ENCODE measurements at places on chromosomes 11 and 22.
A peak's percentile ranks its signal among the peaks of the same experiment; 100 is the strongest.

DNA sequence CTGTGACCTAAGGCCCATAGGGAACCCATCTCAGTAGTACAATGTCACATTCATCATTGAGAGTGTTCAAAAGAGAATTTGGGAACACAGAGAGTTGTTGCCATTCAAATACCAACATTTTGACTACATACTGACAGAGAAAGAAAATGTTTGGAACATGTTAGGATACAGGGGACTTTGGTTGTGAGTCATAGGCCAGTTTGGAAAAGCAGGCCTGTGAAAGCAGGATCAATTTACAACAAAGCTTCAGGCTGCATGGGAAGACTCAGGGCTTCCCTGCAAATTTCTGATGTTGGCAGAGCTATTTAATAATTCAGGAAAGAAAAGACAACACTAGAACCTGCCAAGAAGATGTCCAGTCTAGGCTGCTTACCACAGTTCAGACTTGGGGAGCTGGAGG lies 374 bp downstream of the NLRP10 start:
- DNase-seq: no peak

DNA sequence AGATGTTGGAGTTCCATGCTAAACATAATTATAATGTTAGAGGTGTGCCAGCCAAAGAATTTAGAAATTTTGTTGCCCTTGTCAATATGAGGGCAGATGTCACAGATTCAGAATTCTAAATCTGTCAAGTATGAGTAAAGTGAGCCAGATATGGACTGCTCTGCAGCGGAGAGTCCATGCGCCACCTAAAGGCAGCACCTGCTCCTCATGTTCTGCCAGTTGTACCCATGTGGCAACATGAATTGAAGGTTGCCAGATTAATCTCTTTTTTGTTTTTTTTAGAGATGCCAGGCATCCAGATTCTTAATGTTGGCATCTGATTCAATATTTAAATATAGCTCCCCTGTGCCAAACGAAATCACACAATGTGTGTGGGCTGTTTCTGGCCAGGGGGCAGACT lies 678.6 kb upstream of the ANO5 start:
- DNase-seq: no peak

GRCh38 chr22:44391015-44391414 lies 78.3 kb upstream of the SHISAL1 start:
- no peak for DNase-seq

- DNase-seq: no peak
Measured at GRCh38 chr22:27512283-27512761, 289.2 kb downstream of the MN1 start.

- DNase-seq: no peak
Measured at GRCh38 chr11:35145271-35145670, 6.3 kb downstream of the CD44 start.

DNA sequence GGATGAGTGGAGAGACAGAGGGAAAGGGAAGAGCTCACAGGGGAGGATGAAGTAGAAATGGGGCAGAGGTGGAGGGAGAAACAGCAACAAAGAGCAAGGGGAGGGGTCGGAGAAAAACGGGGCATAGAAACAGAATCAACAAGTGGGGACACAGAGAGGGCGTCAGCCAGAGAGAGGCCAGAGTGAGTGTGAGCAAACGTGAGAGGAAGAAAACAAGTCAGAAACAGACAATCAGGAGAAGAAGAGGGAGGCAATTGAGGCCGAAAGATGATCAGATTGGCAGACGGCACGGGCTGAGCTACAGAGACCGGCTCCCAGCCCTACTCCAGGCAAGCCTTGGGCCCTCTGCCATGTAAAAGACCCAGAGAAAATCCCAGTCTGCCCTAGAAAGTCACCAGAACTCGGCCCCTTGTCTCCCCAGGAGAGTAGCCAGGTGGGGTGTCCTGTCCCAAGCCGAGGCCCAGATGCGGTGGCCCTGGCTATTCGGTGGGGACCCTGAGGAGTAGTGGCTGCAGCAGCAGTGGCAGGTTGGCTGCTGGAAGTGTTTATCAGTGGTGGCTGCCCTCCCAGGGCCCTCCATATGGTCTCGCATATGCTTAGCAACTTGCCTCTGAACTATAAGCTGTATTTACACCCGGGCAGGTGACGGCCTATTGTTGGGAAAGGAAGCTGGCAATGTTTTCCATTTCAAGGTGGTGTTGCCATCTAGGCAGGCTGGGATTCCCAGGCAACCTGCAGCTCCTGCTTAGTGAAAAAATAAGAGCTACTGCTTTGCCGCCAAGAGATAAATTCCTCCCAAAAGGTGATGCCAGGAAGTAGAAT lies 14.8 kb upstream of the TSPAN18 start:
- DNase-seq: no peak

DNA sequence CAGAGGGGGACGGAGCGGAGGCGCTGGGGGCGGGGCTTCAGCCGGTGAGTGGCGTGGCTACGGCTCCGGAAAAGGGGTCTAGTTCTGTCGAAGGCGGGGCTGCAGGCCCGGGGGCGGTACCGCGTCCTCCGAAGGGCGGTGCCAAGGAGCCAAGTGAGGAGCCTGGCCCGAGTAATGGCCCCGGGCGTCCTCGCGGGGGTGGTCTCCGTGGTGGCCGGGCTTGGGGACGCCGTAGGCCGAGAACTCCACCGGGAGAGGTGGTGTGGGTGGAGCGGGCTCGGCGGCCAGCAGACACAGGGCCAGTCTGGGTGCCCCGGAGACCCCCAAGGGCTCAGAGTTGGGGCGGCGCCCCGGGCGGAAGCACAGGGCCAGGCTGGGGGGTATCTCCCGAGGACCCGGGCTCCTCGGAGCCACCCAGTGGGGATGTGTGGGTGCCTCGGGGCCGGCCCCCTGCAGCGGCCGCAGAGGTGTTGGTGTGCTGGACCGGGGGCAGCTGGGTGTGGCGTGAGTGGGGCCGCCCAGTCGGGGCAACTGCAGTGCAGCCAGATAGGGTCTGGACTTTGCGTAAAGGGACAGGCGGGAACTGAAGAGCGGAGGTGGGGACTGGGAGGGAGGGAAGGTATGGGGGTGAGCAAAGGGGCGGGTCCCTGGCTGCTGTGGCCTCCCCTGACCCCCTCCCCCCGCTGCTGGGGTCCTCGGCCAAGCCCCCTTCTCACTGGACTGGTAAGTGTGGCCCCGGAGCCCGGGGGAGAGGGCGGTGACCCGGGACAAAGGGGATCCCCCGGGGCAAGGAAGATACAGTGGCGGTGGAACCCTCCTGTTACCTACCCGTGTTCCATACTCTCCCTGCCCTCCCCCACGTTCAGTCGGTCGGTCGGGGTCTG lies 838 bp downstream of the FKBP2 start:
- no peak for DNase-seq

- peak; percentile 39 for DNase-seq
Measured at GRCh38 chr22:30178181-30179126, 68.1 kb downstream of the LIF start.

DNA sequence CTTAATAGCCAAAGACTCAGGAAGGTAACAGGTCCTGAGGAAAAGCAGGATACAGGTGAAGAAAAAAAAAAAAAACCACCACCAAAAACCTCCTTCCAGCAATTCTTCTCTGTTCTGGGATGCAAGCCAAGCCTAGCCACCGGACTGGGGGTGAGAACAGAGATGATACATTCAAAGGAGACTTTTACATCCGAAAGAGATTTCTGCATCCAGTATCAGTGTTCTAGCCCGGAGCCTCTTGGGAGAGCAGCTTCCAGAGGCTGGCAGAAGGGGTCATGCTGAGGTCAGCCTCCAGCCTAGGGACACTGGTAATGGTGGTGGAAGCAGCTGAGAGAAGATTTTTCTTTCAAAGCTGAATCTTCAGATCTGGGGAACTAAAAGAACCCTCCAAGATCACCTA lies 76.2 kb downstream of the KCNC1 start:
- no peak for DNase-seq

DNA sequence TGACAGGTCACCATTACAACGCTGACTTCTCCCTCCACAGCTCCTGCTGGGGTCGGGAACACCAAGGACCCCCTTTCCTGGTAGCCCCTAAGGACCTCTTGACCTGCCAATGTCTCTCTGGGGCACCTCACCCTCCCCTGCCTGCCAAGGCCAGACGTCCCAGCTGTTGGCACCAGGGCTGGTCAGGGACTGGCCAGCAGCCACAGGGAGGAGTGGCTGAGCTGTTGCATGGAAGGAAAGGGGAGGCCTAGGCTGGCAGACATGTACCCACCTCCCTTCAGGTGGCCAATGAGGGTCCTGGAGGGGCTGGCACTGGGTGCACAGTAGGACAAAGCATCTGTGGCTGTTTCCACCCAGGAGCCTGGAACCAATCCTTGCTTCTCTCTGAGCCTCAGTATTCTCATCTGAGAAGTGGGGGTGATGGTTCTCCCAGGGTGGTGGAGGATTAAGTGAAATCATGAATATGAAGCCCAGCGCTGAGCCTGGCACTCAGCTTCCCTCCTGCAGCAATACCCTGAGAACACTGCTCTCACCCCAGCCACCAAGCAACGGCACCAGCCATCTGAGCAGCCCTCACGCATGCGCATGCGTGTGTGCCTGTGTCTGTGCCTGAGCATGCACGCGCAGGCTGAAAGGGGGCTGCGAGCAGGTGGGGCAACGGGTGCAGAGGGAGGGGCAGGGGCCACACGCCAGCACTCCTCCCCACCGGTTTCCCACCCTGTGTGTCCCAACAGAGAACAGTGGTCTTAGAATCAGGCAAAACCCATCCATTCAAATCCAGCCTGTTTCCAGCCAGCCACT lies 5.9 kb downstream of the KCNJ4 start:
- no peak for DNase-seq

- no peak for DNase-seq
Measured at GRCh38 chr11:68312780-68313573, 586 bp downstream of the LRP5 start.

- DNase-seq: no peak
Measured at GRCh38 chr22:24983151-24983550, 30.6 kb downstream of the KIAA1671 start.

DNA sequence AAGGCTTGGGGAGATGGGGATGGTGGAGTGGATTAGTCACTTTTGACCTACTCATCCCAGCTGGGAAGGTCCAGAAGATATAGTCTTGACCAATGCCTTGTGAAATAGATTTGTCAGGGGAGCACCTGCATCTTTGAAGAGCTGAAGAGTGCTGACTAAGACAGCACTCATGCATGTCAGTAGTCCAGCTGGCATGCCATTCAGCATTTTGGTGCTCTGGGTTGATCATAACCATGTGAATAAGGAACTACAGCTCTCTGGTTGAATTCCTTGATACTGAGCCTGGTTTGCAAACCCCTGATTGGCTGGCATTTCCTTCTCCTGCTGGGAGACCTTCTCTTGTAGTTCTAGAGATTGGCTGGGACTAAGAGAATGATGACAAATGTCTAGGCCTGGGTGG lies 106.8 kb upstream of the ALX4 start:
- no peak for DNase-seq

DNA sequence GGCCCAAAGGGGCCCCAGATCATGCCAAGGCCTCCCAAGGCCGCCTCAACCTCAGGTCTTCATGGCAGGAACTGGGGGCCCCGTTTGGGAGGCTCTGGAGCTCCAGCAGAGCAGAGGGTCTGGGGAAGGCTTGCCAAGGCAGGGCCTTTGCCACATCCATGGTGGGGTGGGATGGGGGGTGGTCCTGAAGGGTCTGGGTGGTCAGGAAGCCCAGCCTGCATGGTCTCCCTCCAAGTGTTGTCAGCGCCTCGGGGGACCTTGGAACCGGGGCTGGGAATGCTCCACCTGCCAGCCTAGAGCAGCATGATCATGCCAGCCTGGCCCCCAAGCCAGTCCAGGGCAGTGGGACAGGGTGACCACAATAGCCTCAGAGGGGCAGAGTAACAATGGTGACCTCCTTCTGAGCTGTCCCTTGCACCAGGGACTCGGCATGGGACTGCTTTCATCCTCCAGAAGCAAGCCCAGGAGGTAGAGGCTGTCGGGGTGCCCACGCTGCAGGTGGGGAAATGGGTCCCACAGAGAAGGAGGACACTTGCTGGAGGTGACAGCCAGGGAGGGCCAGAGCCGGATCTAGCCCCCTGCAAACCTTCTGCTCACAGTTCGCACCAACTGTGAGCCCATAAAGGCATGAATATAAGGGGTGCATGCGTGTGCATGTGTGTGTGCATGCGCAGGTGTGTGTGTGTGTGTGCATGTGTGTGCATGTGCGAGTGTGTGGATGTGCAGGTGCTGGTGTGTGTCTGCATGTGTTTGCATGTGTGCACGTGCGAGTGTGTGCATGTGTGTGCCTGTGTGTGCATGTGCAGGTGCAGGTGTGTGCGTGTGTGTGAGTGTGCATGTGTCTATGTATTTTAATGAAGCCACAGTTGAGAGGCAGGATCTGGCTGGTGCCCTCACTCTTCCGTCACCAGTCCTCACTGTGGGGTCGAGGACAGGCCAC lies 63.8 kb downstream of the MYEOV start:
- DNase-seq: no peak

DNA sequence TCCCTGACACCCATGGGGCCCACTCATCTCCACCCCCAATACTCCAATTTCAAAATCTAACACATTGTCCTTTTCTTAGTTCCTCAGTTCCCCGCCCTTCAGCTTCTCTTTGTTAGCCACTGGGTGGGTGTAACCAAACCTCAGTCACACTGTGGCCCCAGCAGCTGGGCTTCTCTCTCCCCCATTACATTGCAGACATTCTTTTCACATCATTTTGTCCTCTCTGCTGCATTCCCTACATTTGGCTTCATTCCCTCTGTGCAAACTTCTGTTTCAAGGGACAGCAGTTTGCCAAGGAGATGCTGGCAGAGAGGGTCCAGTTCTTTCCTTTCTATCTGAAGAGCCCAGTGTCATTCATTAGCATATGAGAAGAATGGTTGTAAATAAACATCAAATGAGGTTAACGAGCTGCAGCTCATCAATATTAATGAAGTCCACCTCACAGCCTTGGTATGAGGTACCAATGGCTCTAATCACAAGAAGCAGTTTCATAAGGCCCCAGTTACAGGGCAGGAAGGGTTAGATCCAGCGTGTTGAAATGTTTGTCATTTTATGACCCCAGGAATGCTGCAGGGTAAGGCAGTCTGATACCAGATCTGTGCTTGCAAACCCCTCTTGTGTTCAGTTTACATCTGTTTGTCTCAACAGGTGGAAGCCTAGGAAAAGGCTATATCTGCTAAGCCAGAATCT lies 72.3 kb downstream of the ARFGAP2 start:
- no peak for DNase-seq

- DNase-seq: no peak
Measured at GRCh38 chr11:78207532-78208256, 19.0 kb downstream of the USP35 start.

DNA sequence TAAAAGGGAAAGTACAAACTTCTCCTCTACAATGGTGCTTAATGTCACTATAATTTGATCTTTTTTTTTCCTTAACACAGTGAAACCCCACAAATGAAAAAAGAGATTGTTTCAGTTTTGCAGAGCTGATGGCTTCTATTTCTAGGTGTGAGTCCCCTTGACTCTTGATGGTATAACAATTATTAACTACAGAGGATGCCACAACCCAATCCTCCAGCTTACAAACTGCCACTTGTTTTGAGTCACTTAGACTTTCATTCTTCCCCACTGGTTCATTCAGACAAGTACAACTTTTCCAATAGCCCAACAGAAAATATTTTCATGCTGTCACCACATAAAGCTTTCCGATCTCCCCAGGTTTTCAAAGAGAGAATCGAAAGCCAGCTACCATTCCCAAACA lies 812.2 kb downstream of the LRRC4C start:
- no peak for DNase-seq

- DNase-seq: no peak
Measured at GRCh38 chr11:78331711-78332110, 85.9 kb downstream of the GAB2 start.

- DNase-seq: no peak
Measured at GRCh38 chr11:104968355-104968855, at the start of gene CASP4. Gene CASP4 (minus strand): TSS chr11:104968574. CDS start chr11:104968525, 49 bp downstream.

Measured in activated CD4-positive, alpha-beta T cell treated with anti-CD3 and anti-CD28 coated beads, Interleukin-2, amount 50 U/mL, for 1 hour (primary cell).